ENCODE measurements at places on chromosomes 1 and 21. TPM values are rescaled to one million over a fixed set of nuclear protein-coding genes. Genes with fewer than 3 reads are reported as not detected.

The SPRR2E gene
- total RNA-seq: not detected

The NECTIN4 gene
- total RNA-seq: not detected

The GPR25 gene
- not detected for total RNA-seq

The GNAT2 gene
- total RNA-seq: not detected

The SERPINC1 gene
- not detected for total RNA-seq

The SLC45A3 gene
- total RNA-seq: 2.3 TPM

The ZNF669 gene
- 17.8 TPM for total RNA-seq

The OR2T11 gene
- total RNA-seq: not detected

The FCRL6 gene
- total RNA-seq: 1.1 TPM

The GREM2 gene
- 7.0 TPM for total RNA-seq

The ERG gene
- 78.6 TPM for total RNA-seq

- no peaks in the 10 kb centered on the region for H3K27me3 ChIP-seq
- no peaks in the 10 kb centered on the region for H3K36me3 ChIP-seq
- H3K4me1 ChIP-seq: no peaks in the 10 kb centered on the region
- no peak overlapping the region for H3K4me3 ChIP-seq
- no peak overlapping the region for H3K27ac ChIP-seq
Observed at GRCh38 chr1:52862666-52863458, 20.3 kb downstream of the ZYG11A start.

- H3K4me3 ChIP-seq: no peak overlapping the region
- H3K27me3 ChIP-seq: no peaks in the 10 kb centered on the region
- H3K27ac ChIP-seq: no peak overlapping the region
- DNase-seq: peak; percentile 25
- H3K36me3 ChIP-seq: no peaks in the 10 kb centered on the region
- H3K4me1 ChIP-seq: no peaks in the 10 kb centered on the region
Observed at GRCh38 chr1:30106125-30106524, 617.3 kb downstream of the MATN1 start.

- no peak overlapping the region for H3K27ac ChIP-seq
- H3K36me3 ChIP-seq: no peaks in the 10 kb centered on the region
- H3K27me3 ChIP-seq: no peaks in the 10 kb centered on the region
- no peak for DNase-seq
- H3K4me1 ChIP-seq: no peaks in the 10 kb centered on the region
- H3K4me3 ChIP-seq: no peak overlapping the region
Observed at GRCh38 chr21:15141261-15141970, 76.6 kb upstream of the NRIP1 start.

- DNase-seq: no peak
- no peaks in the 10 kb centered on the region for H3K36me3 ChIP-seq
- no peaks in the 10 kb centered on the region for H3K27me3 ChIP-seq
- H3K27ac ChIP-seq: no peak overlapping the region
- no peak overlapping the region for H3K4me3 ChIP-seq
Observed at GRCh38 chr1:186155594-186155993, 219.5 kb downstream of the TPR start.

GRCh38 chr1:240138867-240139266 lies 47.2 kb downstream of the FMN2 start:
- H3K36me3 ChIP-seq: no peaks in the 10 kb centered on the region
- no peak overlapping the region for H3K27ac ChIP-seq
- no peak overlapping the region for H3K4me3 ChIP-seq
- DNase-seq: no peak
- H3K4me1 ChIP-seq: no peaks in the 10 kb centered on the region

DNA sequence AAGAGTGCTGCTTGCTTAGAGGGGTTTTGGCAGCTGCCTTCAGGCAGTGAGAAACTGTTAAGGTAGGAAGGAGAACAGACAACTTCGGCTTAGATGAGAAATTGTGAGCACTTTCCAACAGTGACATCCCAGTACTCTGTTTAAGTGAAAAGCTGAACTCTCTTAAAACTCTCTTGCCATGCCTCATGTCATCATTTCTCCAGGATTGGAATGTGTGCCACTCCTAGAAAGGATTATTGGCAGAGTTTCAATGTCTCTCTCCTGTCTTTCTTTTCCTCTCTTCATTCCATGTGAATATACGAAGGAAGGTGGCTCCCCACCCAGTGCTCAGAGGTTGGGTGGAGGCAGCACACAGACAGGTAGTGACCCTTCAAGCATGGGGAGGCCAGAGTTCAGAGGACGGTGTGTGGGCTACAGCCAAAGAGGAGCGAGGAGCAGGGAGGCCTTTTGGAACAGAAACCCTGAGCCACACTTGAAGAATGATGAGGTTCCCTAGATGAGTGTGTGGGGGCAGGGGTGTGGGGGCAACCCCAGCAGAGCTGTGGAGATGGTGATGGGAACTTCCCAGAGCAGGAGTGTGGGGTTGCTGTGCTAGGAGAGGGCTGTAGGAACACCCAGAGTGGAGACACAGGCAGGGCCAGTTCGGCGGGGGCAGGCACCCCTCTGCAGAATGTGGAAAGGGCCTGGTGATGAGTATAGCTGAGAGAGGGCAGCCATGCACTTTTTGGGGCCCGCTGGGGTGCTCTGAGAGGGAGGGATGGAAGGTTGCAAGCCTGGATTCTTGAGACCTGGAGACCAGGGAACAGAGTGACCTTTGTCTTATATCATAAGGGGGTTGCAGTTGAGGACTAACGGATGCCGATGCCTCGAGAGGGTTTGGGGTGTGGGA lies 58.8 kb downstream of the GALNT2 start:
- no peak for DNase-seq
- no peak overlapping the region for H3K27ac ChIP-seq
- no peak overlapping the region for H3K4me3 ChIP-seq
- H3K4me1 ChIP-seq: no peaks in the 10 kb centered on the region
- H3K27me3 ChIP-seq: no peaks in the 10 kb centered on the region

- H3K36me3 ChIP-seq: no peaks in the 10 kb centered on the region
- H3K4me3 ChIP-seq: no peak overlapping the region
- H3K27me3 ChIP-seq: no peaks in the 10 kb centered on the region
- no peak overlapping the region for H3K27ac ChIP-seq
- H3K4me1 ChIP-seq: no peaks in the 10 kb centered on the region
Observed at GRCh38 chr1:201365251-201365650, 12.2 kb downstream of the TNNT2 start.

DNA sequence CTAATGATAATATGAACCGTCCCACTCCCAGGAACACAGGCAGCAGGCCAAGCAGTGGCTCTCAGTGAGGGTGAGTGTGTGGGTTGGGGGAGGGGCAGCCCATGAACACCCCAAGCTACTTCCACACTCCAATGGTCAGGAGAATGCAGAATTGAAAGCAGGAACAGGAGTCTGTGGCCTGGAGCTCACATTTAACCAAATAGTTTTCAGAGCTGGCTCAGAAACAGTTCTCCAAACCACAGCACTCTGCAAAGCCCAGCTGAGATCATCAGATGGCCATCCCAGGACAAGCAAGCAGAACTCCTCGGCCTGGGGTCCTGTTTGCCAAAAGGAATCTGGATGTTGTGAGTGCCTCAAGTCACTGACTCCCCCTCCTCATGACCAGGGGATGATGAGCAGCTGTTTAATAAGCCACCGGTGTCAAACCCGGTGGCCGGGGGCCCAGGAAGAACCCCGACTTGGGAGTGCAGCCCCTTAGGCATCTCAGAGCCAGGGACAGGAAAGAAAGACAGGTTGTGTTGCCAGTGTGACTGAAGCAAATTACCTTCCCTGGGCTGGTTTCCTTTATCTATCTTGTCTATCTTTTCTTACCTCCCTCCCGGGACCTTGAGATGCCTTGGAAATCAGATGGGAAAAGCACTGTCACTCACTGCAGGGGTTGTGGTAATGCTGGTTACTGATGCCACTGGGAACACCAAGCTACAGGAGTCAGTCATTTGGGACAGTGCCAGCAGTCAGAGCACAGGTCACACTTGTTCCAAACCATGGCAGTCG lies 20.4 kb downstream of the DEGS1 start:
- no peak overlapping the region for H3K4me3 ChIP-seq
- H3K27me3 ChIP-seq: no peaks in the 10 kb centered on the region
- no peak overlapping the region for H3K27ac ChIP-seq
- H3K4me1 ChIP-seq: no peaks in the 10 kb centered on the region

DNA sequence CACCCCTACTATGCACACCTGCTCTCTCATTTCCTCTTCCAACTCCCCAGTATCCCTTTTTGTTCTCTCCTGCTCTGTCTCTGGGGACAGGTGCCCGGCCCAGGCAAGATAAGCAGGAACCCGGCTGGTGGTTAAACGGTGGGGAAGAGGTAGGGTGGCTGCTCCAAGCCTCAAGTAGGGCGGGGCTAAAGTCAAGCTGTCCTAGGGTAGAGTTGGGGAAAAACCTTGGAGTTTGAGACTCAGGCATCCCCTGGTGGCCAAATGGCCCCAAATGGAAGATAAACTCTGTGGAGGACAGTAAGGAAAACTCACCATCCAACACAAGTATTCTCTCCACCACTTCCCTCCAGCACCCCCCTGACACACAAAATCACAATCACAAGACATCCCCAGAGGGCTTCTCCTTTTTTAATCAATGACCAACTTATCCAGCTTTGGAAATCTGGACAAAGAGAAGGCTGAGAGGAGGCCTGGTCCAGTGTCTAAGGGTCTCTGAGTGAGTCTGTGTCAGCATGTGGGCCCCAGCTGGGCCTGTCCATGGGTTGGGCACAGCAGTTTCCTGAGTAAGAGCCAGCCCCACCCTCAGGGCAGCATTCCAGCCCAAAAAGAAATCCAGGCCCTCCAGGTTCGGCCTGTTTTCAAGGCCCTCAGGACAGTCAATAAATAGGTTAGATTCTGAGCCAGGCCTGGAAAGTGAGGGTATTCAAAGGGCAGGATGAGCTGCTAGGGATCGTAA lies 9.8 kb downstream of the POMGNT1 start:
- H3K4me1 ChIP-seq: no peaks in the 10 kb centered on the region
- no peak overlapping the region for H3K4me3 ChIP-seq
- no peaks in the 10 kb centered on the region for H3K36me3 ChIP-seq
